ENCODE measurements at places on chromosomes 5 and 9.

DNA sequence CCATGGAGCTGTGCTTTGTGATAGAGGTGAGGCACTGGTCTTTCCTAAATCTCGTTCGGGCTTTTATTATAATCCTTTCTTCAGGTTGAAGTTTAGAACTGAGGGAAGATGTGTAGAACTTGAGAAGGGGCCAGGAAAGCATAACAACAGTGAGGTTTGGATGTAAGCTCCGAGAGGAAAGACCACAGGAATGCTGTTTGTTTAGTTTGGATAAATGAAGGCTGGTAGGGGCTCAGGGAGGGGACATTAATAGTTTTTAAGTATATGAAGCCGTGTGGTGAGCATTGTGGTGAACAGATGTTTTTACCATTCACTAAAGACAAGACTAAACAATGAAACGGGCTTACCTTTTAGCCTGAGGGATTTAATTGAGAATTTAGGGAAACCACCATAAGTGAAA, 130.8 kb downstream of the ARHGAP26 start:
- no peak for DNase-seq

- no peak for DNase-seq
Observed at GRCh38 chr9:31412081-31412480, 972.4 kb upstream of the ACO1 start.

DNA sequence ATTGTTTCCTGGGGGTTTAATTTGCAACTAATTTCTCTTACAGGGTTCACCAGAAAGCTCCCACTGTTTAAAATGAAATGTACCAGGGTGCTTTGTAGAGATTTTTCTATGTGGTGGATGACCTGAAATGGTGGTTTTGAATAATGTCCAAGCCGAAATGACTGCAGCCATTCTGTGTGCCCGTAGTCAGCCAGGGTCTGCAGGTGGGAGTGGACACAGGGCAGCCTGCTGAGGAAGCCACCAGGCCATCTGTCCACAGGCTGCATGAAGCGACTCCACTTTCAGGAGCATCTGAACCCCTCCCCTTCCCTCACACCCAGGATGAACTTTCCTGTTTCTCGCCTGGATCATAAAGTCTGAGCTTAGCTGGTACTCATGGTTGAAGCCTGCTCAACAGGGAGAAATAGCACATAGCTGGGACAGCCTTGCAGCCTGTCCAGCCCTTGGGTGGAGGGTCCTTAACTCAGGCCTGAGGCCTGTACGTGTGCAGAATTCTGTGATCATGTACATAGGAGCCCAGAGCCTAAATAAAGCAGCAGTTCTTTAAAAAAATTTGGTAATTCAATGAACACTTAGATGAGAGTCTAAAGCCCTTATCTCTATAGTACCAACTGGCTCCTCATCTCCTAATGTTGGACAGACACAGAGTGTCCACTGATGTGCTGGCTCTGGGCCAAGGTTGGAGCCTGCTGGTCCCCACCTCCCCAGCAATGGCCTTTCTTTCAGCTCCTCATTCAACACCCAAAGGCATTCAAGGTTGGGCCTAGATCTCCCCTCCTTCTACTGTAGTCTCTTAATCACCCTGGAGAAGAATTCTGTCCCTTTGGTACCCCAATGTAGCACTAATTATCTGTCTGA, 72.8 kb downstream of the SHB start:
- no peak for DNase-seq

DNA sequence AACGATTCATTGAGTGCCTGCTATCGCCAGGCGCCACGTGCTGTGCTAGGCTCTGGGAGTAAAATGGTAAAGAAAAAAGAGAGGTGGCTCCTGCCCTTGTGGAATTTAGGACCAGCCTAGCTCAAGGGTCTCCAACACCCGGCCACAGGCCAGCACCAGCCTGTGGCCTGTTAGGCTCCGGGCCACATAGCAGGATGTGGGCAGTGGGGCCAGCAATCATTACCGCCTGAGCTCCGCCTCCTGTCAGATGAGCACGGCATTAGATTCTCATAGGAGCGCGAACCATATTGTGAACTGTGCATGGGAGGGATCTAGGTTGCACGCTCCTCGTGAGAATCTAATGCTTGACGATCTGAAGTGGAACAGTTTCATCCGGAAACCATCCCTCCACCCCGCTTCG, 1.5 kb downstream of the RMRP start:
- no peak for DNase-seq

- DNase-seq, result no peak
Observed at GRCh38 chr5:161513942-161514341, 32.6 kb downstream of the GABRB2 start.

- no peak for DNase-seq
Observed at GRCh38 chr9:36192196-36192595, 1.5 kb downstream of the CLTA start.

DNA sequence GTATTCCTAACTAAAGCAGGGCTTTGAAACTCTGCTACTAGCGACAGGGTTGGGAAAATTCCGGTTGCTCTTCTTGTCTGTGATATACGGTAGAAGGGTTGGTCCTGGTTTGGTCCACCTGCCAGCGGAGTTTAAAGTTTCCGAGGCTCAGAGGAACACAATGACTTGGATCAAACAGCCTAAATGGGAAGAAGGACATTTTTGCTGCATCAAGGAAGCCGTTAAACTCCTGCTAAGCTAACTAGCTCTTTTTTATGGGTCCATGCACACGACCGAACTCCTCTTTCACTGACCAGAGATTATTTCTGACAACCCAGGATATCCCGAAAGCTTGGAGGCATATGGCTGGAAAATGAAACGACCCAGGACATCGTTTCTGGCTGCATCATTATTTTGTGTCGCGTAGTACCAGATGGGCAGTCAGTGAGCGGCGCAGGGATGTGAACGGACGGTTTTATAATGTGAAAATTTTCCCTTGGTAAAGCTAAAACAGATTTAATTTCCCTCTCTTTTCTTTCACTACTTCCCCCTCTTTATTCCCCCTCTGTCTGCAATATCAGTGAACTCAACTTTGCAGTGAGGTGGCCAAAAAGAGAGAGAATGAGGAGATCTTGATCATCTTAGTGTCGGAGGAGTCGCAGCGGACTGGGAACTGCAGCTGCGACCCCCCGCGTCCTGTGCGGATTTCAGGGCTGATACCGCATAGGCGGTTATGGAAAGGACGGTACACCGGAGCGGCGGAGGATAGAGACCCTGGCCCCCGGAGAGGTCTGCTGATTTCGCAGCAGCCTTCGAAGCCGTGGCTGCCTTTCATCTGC, at the start of gene LURAP1L:
LURAP1L (plus strand) TSS at position 160 of the 818 bp plus-strand sequence. CDS start 696 bp downstream, outside the sequence.
- DNase-seq, result peak; percentile 77

DNA sequence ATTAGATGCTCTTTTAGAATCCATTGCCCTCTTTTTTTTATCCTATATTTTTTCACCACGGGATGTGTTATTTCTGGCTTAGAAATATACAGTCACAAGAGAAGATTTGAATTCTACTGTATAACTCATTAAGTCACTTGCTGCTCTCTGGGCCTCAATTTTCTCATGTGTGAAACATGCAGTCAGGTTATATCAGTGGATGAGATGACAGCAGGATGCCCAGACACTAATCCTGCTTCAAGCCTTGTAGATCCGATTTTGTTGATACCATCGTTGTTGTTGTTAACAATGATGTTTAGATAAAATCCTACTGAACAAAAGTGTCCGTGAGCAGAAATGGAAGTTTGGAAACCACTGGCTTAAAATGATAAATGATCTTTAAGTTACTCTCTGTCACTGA, 421.9 kb upstream of the DMAC1 start:
- no peak for DNase-seq

- no peak for DNase-seq
Observed at GRCh38 chr5:128341056-128341455, 197.0 kb downstream of the FBN2 start.

DNA sequence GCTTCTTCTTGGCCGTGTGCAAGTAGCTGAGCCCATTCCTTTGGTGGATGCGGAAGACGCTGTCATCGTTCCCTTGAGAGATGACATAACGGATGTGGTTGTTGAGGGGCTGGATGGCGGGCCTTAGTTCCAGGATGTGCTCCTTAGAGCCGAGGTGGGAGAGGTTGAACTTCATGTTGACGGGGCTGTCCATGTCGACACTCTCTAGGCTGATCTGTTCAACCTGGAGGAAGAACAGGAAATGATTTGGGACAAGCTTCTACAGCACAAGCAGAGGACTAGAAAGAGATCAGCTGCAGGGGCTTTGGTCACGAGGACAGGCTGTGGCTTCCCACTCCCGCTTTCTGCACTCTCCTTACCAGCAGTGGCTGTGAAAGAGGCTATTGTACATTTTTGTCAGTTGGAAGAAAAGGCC, 176.0 kb downstream of the SLC12A2 start:
- DNase-seq, result no peak

- no peak for DNase-seq
Observed at GRCh38 chr9:109143881-109144562, 23.0 kb downstream of the FRRS1L start.

DNA sequence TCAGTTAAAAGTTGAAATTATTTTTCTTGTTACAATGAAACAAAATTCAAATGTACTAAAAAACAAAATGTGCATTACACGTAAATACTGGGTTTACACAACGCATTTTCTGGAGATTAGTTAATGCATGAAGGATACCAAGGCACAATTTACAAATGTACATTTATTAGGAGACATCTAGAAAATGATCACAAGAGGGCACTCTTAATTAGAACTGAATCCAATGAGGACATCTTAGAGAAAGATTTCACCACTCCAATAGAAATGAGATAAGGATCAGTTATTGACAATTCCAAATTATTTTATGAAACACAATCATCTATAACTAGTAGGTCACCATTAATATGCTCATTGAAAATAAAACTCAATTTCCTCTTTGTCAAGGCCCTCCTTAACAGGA, 36.6 kb upstream of the CDH12 start:
- DNase-seq, result no peak

GRCh38 chr5:39423331-39423751, 1.4 kb downstream of the DAB2 start:
- no peak for DNase-seq

- DNase-seq, result no peak
Observed at GRCh38 chr5:146098047-146098446, 7.3 kb downstream of the PLAC8L1 start.

DNA sequence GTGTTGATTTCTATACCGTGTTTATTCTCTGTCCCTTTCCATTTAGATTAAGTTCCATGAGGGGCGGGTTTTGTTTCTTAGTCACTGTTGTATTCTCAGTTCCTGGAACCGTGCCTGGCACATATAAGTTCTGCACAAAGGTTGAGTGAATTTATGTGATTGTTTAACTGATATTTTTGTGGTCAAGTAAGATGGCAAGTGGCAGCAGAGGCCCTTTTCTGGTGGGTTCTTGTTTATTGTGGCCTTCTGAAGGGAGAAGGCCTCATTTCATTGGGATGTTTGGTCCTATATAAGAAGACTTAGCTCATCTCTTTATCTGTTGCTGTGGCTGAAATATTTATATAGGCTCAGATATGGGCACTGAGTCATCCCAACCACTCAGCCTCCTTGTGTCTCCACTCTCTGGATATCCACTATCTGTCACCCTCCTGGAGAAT, 262.5 kb downstream of the PSAT1 start:
- no peak for DNase-seq

DNA sequence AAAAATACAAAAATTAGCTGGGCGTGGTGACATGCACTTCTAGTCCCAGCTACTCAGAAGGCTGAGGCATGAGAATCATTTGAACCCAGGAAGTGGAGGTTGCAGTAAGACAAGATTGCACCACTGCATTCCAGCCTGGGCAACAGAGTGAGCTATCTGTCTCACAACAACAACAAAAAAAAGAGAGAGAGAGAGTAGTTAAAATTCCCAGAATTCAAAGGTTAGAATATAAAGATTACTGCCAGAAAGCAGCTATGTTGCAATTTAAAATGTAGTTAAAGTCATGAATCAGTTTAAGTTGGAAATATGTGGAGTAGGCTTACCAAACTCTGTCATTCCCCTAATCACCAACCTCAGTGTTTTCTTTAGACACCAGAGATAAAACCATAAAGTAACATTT, 58.7 kb upstream of the SUSD1 start:
- no peak for DNase-seq

- DNase-seq, result no peak
Observed at GRCh38 chr5:106522296-106522695, 1148.4 kb downstream of the EFNA5 start.

GRCh38 chr5:148688787-148689186, 34.5 kb upstream of the HTR4 start:
- DNase-seq, result no peak

DNA sequence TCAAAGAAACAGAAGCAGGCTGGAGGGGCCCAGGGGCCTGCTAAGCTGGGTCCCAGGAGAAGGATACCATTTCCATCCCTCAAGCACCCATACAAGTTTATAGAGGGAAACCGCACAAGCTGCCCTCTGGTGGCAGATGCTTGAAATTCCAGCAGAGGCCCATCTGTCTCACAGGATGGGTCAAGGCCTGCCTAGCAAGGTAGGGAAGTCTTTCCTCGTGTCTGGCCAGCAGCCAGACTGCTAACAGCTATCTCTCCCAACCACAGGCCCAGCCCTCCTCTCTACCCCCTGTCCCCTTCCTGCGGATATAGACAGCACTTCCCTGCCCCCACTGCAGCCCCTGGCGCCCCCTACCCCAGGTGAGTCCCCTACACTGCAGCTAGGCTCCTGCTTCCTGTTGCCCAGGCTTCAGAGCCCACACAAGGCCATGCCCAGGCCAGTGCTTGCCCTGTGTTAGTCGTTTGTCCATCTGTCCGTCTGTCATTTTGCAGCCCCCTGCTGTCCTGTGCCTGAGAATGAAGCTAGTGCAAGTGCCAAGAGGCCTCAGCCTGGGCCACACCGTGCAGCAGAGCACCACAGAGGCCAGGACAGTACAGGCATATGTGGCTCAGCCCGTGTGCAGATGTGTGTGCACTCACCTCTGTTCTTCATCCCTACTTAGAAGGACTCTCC, 26.2 kb downstream of the TCF7 start:
- DNase-seq, result peak; percentile 75

DNA sequence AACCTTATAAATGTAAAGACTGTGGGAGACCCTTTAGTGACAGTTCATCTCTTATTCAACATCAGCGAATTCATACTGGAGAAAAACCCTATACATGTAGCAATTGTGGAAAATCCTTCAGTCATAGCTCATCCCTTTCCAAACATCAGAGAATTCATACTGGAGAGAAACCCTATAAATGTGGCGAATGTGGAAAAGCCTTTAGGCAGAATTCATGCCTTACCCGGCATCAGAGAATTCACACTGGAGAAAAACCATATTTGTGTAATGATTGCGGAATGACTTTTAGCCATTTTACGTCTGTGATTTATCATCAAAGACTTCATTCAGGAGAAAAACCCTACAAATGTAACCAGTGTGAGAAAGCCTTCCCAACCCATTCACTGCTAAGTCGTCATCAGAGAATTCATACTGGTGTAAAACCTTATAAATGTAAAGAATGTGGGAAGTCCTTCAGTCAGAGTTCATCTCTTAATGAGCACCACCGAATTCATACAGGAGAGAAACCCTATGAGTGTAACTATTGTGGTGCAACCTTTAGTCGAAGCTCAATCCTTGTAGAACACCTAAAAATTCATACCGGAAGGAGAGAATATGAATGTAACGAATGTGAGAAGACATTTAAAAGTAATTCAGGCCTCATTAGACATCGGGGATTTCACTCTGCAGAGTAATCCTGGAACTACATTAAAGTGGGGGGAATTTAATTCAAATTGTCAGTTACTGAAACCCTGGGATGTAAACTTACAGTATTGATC, 17.7 kb downstream of the ZNF483 start:
- DNase-seq, result no peak

- no peak for DNase-seq
Observed at GRCh38 chr5:31758803-31759425, 120.0 kb downstream of the PDZD2 start.

- no peak for DNase-seq
Observed at GRCh38 chr9:26216702-26217101, 538.5 kb upstream of the TUSC1 start.

- no peak for DNase-seq
Observed at GRCh38 chr5:20276061-20276958, 288.3 kb upstream of the CDH18 start.

- DNase-seq, result no peak
Observed at GRCh38 chr5:146461319-146461718, 14.2 kb downstream of the TCERG1 start.

Measured in body of pancreas (tissue), 4 donors.